ENCODE measurements at places on chromosomes 2 and 18.

DNA sequence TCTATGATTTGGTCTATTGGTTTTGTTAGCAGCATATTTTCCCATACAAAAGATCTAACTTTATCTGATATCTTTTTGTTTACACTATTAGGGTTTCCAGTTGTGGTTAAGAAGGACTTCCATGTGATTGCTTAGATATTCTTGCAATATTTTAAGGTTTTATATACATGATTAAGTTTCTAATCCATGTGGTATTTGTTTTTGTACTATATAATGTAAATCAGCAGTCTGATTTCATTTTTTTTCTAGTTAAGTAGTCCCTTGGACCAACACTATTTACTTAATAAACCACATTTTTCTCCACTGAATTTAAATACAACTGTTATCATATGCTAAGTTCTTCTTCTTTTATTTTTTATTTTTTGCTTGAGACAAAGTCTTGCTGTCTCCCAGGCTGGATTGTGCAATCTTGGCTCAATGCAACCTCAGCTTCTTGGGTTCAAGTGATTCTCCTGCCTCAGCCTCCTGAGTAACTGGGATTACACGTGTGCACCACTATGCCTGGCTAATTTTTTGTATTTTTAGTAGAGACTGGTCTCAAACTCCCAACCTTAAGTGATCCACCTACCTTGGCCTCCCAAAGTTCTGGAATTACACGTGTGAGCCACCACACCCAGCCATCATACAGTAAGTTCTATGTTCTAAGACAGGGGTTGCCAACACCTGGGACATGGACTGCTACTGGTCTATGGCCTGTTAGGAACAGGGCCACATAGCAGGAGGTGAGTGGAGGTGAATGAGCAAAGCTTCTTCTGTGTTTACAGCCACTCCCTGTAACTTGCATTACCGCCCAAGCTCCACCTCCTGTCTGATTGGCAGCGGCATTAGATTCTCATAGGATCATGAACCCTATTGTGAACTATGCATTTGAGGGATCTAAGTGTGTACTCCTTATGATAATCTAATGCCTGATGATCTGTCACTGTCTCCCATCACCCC lies 58.5 kb upstream of the RAB27B start:
- DNase-seq, result no peak

GRCh38 chr2:111522231-111522768 lies 361.7 kb downstream of the ANAPC1 start:
- no peak for DNase-seq

DNA sequence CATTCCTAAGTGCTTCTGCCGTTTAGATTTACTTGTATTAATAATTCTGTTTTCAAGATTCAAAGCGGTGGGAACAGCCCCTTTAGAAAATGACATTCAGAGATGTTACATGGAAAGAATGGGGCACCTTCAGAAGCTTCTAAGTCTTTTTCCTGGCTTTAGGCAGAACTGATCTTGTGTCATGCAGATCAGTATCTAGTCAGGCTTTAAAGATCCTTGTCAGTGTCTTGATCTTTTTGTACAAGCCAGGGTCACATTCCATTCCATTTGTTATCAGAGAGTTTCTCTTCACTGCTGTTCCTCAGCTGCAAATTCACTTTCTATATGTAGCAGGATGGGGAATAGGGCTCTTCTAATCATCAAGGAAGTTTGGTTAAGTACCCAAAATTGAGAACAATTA lies 275.3 kb downstream of the DCC start:
- no peak for DNase-seq

GRCh38 chr2:158932131-158932645 lies 36.3 kb upstream of the TANC1 start:
- DNase-seq, result peak; percentile 22

- DNase-seq, result no peak
Observed at GRCh38 chr2:100052650-100053049, 89.7 kb downstream of the AFF3 start.

- no peak for DNase-seq
Observed at GRCh38 chr2:85534099-85534498, 4.9 kb upstream of the MAT2A start.

GRCh38 chr18:50662177-50662576 lies 102.3 kb downstream of the MAPK4 start:
- no peak for DNase-seq

DNA sequence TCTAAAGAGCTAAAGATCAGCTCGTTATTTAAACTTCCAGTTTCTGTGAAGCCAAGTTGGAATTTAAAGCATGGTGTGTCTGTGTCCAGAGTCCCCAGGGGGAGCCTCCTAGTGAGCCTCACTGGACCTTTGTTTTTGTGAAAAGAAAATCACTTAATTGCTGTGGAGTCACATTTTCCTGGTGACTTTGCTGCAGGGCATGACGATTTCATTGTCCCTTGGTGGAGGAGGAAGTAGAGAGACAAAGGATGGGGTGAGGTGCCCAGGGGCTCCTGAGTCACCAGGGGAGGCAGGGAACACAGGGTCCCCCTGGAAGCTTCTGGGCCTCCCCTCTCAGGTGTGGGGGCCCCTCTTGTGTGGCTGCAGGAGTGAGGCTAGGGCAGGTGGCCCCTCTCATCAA lies 19.7 kb downstream of the ATP6V1C2 start:
- DNase-seq, result no peak

- DNase-seq, result peak; percentile 80
Observed at GRCh38 chr2:50957896-50958295, 74.0 kb downstream of the NRXN1 start.

DNA sequence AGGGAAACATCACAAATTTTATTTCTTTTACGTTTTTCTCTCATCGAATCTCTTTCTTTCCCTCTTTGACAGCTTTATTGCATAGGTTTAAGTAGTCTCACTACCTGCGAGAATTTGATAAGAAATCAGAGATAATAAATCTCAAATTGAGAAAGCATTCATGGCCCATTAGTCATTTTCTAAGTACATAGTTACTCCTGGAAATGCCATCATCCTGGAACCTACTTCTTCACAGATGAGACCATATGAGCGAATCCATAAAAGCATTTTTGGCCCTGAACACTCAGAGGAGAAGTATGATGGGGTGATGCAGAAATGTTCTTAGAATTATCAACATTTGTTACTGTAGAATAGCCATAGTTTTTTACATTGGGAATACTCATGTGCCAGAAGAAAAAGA lies 138.0 kb upstream of the ARHGAP28 start:
- peak; percentile 31 for DNase-seq

Measured in skin of body (tissue), 3 donors.